Bronchial epithelial cell (primary cell): ENCODE measurements at places on chromosomes 12 and 14. TPM values are rescaled to one million over a fixed set of nuclear protein-coding genes. Genes with fewer than 3 reads are reported as not detected.

Gene KRT72
- not detected in 2 replicates for total RNA-seq

DNA sequence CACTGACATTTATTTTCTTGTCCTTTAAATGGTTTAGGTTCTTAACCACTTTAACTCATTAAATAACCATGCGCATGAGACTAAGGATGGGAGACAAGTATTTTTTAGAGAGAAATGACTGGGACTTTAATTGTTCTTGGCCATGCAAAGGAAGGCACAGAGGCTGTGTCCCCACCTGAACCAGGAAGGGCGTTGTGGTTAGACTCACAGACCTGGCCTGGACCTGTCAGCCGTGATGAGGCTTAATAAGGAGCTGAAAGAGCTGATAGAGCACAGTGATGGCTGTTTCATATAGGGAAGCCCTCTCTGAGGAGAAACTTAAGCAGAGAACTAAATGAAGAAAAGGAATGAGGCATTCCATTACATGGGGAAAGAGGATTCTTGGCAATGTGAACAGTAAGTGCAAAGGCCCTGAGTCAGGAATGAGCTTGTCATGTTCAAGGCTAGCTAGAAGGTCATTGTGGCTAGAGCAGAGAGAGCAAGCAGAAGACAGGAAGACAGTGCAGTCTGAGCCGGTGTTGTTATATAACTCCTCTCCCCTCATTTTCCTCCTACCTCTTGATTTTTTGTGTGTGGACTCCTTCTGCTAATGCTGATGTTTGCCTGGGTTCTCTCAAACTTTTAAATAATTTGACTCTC, 74.4 kb upstream of the ANO4 start:
- DNase-seq: peak; percentile 38

DNA sequence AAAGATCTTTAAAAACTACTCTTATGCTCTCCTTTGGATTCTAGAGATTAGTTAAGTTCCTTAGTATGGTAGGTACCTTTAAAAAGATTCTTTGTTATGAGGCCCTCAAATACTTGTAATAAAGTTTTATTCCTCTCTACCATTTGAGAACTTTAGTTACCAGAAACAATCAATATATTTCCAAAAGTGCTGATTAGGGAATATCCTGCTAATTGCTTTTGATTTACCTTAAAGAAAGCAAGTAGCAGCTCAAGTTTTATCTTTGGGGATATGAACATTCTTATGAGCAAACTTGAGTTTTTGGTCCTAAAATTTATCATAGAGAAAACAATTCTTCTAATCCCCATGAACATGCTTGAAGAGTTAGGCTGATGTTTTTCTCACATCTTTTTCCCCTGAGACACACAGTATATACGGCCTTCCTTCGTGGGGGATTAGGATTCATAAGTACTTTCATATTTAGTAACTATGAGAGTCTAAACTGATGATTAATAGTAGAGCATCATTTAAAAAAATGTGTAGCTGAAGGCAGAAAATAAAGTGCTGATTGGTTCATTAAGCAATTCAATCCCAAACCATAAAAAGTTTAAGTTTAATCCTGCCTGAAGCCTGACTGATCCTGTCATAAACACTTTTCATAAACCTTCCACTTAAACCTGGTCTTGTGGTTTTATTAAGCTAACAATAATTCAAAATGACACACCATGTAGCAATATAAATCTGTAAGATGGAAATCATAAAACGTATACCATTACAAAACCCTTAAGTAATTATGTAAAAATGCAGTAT, 380.5 kb upstream of the FBXO33 start:
- DNase-seq: no peak

DNA sequence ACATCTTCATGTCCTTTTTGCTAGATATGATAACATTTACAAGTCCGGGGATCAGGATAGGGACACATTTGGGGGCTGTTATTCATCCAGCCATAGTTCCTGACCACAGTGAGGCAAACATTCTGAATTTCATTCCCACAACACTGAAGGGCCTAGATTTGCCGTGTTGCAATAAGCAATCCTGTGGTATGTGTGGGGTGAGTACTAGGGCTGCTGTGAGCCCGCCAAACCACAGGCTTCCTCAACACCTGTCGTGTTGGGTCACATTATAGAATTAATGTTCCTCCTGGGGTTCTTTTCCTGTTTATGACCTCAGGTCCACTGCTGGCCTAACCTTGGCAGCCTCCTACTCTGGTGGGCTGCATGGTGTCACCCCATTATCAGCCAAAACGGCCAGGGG, 119.2 kb downstream of the TBC1D30 start:
- DNase-seq: no peak

DNA sequence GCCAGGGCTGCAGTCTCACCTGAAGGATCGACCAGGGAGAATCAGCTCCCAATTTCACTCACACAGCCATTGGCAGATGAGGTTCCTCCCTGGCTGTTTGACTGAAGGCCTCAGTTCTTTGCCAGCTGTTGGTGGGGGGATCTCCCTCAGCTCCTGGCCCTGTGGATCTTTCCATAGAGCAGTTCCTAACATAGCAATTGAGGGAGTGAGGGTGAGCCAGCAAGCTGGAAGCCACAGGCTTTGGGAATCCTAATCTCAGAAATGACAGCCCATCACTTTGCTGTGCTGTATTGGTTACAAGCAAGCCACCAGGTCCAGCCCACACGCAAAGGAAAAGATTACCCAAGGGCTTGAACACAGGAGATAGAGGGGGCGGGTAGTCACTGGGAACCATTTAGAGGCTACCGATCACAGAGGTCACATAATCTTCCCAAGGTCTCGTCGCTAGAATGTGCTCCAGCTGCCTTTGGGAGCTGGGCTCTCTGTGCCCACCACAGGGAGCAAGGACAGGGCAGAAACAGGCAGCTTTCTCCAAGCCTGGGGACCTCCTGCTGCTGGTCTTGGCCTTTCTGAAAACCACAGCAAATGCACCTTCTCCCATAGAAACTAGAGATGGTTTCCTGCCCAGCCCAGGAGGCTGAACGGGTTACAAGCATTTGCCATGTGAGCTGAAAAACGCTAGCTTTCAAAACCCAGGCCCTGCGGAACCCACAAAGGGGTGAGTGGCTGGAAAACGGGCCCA, 4.6 kb upstream of the OTUB2 start:
- no peak for DNase-seq

DNA sequence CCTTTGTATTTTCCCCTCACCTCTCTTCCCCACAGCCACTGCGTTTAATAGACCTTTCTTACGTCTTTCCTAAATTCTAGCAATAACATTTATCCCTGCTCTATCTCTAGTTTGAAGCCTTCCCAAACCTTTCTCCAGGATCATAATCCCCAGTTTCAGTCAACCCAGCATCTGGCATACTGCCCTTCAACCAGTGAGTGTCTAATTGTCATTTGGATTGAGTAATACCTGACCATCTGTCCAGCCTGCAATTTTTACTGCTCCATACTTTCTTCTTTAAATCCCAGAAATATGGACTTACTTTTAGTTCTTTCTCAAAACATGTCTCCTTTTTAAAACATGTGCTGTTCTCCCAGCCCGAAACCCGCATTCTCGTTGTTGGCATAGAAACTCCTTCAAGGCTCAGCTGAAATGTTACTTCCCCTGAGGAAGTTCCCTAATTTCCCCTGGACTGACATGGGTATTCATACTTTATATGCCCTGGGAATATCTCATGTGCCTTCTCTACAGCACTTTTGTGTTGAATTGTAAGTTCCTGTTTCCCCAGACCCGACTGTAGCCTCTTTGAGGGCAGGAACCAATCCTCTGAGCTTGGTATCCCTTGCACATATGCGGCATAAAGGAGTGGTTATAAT, 65.1 kb upstream of the ETV6 start:
- DNase-seq: no peak

DNA sequence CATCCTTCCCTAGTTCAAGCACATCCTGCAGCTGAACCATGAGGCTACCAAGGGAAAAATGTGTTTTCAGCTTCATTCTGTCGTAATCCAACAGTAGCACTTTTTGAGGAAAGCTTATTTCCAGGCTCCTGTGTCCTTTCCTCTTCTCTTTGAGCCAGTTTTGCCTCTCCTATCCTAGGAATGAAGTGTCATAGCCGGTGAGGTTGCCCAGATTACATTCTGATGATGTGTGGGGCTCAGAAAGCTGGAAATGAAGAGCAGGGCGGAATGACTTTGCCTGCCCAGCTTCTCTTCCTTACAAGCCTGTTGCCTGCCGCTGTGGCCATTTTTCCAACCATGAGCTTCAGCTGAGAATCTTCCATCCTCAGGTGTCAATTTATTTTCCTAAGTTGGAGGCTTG, 381.8 kb downstream of the NUAK1 start:
- DNase-seq: no peak

DNA sequence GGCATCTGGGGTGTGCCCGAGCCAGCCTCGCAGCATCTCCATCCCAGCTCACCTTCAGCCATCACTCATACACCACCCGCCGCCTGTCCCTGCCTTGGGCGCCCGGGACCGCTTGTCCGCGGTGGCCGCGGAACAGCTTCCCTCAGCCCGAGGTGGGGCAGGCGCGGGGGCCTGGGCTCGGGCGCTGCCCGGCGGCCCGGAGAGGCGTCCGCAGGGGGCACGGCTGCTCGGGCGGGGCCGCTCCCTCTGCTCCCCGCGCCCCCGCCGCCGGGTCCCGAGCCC, 430 bp downstream of the SLC41A2 start:
- no peak for DNase-seq
